ENCODE measurements at places on chromosomes 6 and 20.

GRCh38 chr20:4730780-4731179 lies 9.1 kb downstream of the PRND start:
- no peak for DNase-seq

- no peak for DNase-seq
Observed at GRCh38 chr20:959996-960615, 42.0 kb downstream of the RSPO4 start.

DNA sequence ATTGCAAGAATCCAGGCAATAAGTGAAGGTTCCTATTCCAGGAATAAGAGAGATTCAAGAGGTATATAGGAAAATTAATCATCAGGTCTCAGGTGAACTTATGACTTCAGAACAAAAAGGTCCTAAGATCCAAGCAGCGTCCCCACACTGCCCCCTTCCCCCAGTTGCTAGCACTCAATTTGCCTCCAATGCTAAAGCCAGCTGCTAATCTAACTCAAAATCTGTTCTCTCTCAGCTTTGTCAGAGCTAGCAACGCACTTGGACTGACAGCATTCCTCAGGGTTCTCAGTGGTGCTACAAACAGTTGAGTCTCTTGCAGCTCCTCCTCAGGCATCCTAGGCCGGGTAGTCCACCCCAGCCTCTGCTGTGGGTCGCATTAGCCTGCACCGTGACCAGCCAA lies 148.3 kb downstream of the RFX6 start:
- no peak for DNase-seq

- DNase-seq: no peak
Observed at GRCh38 chr20:34703424-34704176, 544 bp upstream of the TP53INP2 start.

- DNase-seq: no peak
Observed at GRCh38 chr20:47334022-47334551, 22.4 kb downstream of the ZMYND8 start.

GRCh38 chr6:132484680-132485018 lies 28.3 kb downstream of the STX7 start:
- DNase-seq: no peak

- DNase-seq: no peak
Observed at GRCh38 chr6:84360039-84360438, 132.6 kb upstream of the CEP162 start.

DNA sequence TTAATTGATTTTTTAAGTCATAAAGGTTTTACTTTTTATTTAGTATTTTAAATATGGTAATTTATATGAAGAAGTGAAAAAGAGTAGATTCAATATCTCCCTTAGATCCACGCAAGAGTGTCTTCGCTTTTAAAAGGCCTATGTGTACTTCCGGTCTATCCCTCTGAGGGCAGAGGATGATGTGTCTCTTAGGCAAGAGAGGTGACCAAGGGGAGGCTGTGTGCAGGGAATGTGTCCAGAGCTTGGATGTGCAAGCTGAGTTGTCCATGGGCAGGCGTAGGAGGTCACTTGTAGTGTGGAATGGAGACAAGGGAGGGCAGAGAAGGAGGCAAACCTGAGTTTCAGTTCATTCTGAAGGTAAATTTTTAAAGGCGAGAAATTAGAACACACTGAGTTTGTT lies 113.9 kb downstream of the CRYBG1 start:
- DNase-seq: no peak

GRCh38 chr6:3861424-3861823 lies 12.3 kb downstream of the FAM50B start:
- no peak for DNase-seq

GRCh38 chr20:57108742-57109570 lies 157.5 kb downstream of the BMP7 start:
- no peak for DNase-seq

GRCh38 chr6:36114798-36115408 lies 15.4 kb upstream of the MAPK13 start:
- no peak for DNase-seq

- DNase-seq: no peak
Observed at GRCh38 chr6:136520517-136520916, 29.7 kb downstream of the MAP7 start.

GRCh38 chr6:161486361-161487216 lies 212.7 kb upstream of the AGPAT4 start:
- DNase-seq: no peak

- no peak for DNase-seq
Observed at GRCh38 chr6:138004430-138005287, 102.6 kb downstream of the PERP start.

DNA sequence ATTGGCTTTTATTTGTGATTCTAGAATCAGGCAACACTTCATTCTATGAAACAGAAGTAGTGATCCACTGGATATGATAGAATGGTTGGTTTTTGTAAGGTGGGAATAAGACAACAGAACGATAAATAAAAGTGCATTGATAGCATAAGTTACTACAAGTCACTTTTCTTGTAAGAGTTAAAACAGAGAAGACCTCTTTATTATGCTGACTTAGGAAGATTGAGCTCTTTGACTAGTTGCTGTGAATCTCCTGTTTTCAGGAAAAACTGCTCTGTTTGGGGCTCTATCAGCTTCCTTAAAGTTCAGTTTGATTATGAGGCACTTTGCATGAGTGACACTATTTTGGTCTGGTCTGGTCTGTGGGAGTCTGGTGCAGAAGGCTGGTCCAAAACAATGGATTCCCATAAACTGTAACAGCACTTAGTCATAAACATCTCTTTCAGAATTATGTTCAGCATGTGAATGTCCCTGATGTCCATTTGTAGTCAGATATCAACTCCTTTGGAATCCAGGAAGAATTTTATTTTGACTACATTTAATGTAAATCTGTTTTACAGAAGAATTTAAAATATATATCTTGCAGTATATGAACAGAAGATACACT lies 35.0 kb upstream of the DSE start:
- DNase-seq: no peak

GRCh38 chr6:121160276-121160675 lies 174.0 kb downstream of the TBC1D32 start:
- no peak for DNase-seq

DNA sequence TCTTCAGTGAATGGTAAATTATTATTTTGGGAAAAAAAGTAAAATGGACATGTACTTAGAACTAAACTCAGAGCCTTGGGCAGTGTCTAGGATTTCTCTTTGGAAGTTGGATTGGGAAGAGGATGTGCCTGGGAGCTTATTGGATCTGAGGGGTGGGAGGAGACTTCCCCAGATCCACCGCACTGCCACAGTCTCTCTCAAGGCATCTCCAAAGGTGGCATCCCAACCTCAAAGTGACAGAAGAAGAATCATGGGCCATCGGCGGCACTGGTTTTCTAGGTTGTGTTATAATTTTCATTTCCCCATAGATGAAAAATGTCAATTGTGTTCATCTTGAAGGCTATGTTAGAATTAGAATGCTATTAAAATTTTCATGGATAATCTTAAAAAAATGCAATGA lies 66.8 kb upstream of the CD93 start:
- DNase-seq: no peak

- DNase-seq: no peak
Observed at GRCh38 chr6:167571550-167571949, 246.7 kb downstream of the TTLL2 start.

DNA sequence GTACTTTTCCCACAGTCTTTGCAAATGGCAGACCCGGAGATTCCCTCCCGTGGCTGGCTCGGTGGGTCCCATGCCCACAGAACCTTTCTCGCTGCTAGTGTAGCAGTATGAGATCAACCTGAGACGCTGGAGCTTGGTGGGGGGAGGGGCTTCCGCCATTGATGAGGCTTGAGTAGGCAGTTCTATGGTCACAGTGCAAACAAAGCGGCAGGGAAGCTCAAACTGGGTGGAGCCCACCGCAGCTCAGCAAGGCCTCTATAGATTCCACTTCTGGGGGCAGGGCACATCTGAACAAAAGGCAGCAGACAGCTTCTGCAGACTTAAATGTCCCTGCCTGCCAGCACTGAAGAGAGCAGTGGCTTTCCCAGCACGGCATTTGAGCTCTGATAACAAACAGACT lies 186.0 kb upstream of the KCNK16 start:
- DNase-seq: no peak

DNA sequence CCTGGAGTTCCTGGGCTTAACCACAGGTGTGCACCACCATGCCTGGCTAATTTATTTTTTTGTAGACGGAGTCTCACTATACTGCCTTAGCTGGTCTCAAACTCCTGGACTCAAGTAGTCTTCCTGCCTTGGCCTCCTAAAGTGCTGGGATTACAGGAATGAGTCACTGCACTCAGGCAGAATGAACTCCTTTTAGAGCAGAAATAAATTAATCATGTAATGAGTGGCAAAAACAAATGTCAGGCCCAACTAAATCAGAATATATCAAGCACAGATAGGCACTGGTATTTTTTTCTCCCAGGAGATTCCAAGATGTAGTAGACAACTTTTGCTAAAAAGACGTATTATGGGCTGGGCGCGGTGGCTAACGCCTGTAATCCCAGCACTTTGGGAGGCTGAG lies 2.6 kb downstream of the RPS10 start:
- no peak for DNase-seq
